ENCODE measurements at places on chromosomes 6 and 20.

- no peak for DNase-seq
Measured at GRCh38 chr6:113857556-113858479, 673 bp downstream of the MARCKS start.

GRCh38 chr6:63066055-63066704, 145.1 kb upstream of the FKBP1C start:
- DNase-seq = no peak

GRCh38 chr6:119517428-119517827, 167.9 kb upstream of the MAN1A1 start:
- DNase-seq = no peak

DNA sequence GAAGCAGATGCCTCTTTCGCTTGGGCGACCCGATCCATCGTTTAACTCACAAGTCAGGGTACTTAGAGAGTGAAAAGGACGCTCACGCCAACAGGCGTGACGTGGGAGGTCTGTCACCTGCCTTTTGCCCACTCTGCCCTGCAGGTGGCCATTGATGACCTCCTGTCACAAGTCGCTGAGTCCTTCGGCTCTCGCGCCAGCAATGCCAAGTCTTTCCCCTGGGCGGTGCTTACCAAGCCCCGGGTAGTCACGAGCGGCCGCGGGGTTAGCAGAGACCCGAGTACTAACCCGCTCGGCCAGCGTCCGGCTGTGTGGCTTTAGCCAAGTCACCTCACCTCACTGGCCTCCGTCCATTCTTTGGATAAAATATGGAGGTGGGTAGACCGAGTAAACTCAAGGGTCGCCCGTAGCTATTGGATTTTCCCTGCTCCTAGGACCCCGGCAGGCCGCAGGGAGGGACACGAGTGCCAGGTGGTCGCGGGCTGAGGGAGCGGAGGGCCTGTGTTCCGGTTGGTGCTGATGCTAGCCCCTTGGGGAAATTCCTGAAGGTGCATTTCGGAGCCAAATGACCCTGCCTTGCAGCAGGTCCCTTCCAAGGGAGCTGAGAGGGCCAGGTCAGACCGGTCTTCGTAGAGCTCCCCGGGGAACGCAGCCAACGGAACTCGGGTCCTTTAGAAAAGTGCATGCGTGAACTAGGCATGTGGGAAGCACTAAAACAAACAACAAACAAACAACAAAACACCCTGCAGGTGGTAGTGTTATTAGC, 668 bp downstream of the PKIB start:
- DNase-seq = no peak

DNA sequence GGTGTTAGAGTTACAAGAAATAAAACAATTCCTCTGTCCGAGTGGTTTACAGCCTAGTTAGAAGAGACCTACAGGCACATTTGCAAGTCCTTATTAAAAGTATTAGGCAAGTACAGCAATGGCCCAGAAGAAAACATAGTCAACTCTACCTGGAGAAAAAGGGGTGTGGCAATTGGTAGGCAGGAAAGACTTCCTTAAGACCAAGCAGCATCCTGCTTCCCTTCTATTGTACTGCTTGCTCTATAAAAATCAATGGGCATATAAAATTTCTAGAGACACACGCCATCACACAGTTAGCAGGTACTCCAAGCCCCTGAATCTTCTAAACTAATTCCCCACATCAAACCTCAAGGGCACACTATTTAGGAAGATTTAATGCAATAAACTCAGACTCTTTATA, 185.6 kb downstream of the ATXN1 start:
- no peak for DNase-seq

DNA sequence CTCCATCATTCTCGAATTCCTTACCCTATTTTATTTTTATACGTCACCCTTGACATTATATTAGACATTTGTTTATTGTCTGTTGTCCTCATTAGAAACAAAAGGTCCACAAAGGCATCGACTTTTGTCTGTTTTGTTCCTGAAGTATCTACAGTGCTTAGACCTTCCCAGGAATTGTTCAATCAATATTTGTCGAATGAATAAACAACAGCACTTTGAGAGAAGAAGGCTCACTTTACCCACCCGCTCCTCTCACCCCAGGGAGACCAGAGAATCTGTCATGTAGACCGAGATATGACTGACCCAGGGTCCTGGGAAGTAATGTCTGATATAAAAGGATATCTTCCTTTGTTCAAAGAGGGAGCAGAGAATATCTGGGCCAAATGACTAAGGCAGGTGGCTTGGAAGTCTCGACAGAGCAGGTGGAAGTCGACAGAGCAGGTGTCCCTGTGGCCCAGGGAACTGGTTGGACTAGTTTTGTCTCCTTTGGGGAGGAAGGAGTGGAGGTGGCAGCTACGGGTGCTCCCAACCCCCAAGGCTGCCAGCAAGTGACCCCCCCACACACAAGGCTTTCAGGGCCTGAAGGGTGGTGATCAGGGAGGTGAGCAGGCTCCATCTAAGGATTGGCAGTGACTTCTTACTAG, 14.8 kb upstream of the CHMP4B start:
- DNase-seq = no peak

- no peak for DNase-seq
Measured at GRCh38 chr20:25302596-25302995, 54.7 kb downstream of the PYGB start.

- DNase-seq = no peak
Measured at GRCh38 chr6:16273256-16273655, 34.9 kb downstream of the GMPR start.

- no peak for DNase-seq
Measured at GRCh38 chr6:11108726-11109125, 2.8 kb downstream of the ERVFRD-1 start.

DNA sequence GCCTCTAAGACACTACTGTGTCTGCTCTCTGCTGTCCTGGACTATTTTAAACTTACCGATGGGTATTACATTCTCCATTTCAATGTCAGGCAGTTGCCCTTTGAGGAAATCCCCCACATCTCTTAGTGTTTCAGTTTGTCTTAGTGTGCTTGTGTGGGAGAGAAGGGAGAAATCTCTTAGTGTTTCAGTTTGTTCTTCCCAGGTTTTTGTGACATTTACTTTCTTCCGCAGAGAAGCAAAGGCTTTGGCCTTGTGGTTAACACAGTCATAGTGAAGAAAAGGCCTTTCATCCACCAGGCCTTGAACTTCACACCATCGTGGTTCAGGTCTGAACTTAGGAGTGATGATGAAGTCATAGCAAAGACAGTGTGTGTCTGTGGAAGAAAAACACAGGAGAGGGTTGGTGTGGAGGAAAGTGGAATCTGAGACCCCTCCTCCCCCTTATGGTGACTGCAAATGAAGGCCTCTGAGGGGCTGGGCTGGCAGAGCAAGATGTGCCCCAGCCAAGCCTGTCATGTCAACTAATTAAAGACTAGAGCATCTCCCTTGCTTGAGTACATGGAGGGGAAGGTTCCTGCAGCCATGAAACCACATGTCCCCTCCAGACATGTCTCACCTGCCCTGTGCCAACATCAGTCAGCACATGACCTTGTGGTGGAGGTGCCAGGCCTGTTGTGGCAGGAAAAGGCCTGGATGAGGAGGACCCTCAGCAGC, 23.9 kb downstream of the RAET1L start:
- DNase-seq = no peak

- no peak for DNase-seq
Measured at GRCh38 chr6:107493158-107494057, 3.5 kb downstream of the SOBP start.

- DNase-seq = no peak
Measured at GRCh38 chr6:83827050-83827449, 26.1 kb upstream of the RIPPLY2 start.

DNA sequence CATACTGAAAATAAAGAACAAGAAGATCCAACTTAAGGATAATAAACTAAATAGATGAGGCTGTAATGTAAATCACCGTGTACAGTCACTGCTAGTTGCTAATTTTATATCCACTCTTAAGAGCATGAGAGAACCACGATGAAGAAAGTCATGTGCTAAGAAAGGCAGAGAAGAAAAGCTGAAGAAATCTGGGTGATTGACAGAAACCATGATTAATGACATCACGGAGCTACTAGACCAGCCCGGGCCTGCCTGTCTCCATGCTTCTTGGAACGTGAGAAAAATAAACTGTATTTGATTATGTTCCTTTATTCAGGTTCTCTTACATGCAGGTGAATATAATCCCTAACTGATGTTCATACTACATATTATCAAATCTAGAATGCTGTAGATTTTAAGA, 84.2 kb upstream of the E2F3 start:
- DNase-seq = no peak

DNA sequence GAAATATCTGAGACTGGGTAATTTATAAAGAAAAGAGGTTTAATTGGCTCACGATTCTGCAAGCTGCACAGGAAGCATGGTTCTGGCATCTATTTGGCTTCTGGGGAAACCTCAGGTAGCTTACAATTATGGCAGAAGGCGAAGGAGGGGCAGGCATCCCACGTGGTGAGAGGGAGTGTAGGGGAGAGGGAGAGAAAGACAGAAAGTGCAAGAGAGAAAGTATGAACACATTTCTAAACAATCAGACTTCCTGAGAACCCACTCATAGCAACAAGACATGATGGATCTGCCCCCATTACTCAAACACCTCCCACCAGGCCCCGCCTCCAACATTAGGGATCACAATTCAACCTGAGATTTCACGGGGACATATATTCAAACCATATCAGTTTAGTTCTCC, 107.4 kb downstream of the PERP start:
- DNase-seq = no peak

DNA sequence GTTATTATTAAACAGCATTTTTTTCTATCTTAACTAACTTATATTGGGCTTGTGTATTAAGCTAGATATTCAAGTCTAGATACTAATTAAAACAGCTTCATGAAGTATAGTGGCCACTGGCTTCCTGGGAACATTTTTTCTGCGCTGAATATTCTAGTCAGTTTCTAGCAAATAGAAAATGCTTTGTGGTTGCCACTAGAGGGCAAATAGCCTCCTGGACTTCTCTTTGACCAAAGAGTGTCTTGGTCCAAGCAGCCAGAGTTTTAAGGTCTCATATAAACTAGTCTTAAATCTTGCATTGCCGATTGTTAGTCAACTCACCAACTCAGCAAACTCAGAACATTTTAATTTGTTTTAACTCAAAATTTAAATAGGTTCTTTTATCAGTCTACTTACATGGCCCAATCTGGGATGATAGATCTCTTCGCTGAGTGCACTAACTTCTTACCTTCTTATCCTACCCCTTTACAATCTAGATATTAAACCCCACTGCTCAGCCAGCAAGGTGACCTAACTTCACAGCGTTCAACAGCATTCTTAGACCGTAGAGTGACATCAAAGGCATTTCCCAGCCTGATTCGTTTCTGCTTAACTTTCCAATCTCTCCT, 24.6 kb upstream of the ID4 start:
- no peak for DNase-seq

DNA sequence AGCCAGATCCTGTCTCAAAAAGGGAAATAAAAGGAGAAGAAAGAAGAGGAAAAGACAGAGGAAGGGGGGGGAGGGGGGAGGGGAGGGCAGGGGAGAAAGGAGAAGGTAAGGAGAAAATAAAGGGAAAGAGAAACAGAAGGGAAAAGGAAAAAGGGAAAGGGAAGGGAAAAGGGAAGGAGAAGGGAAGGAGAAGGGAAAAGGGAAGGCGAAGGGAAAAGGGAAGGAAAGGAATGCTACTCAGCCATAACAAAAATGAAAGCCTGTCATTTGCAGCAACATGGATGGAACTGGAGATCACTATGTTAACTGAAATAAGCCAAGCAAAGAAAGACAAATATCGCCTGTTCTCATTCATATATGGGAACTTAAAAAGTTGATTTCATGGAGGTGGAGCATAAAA, 22.3 kb downstream of the RBM24 start:
- no peak for DNase-seq

GRCh38 chr6:136012198-136012887, 160.8 kb downstream of the PDE7B start:
- DNase-seq = no peak

DNA sequence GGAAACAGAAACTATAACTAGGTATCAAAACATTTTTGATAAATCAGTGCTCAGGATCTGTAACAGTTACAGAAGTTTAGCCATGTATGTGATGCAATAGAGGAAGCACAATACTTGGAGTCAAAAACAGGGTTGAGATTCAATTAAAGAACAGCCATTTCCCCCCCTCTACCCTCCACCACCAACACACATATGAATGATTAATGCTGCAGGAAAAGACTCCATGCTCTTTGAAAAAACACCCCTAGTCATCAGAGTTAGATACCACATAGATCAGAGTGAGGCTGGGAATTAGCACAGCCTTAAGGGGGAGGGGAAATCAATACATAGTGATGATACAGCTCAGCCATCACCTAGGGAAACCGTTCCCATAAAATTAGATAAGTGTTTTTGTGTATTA, 108.9 kb upstream of the EMILIN3 start:
- DNase-seq = no peak

DNA sequence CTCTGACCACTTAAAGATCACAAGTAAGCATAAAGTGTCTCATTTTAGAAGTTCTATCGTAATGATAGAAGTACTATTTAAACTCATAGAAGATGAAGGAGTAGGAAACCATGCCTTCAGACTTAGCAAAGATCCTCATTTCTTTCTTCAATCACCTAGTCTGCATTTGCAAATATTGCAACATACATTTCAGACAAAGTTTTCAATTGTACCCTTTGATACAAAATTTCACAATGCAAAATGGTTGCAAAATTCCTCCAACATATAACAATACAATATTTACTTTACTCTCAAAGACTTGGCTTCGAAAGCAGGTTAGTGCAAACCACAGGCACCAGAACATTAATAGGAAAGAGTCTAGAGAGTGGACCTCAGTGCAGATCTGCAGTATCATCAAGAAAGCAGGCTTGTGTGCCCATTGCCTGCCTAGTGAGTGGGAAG, 16.1 kb upstream of the ROS1 start:
- no peak for DNase-seq

DNA sequence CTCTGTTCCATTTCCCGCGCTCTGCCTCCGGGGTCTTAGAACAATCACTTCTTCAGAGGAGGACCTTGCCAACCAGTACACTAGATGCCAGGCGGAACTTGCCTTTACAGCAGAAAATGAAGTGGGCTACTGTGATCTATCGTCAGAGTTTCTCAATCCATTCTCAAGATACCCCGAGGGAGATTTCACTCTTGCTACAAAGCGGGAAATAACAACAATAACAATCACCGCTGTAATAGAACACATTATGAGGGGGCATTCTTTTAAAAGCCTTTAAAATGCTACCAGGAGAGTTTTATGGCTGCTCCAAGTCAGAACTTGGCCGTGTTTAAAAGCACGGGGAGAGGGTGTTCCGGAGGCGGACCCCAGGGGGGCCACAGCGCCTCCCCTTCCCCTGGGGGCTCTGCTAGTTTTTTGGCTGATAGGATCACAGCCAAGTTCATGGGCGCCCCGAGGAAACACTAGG, 617.0 kb upstream of the AGPAT4 start:
- DNase-seq = no peak

- DNase-seq = no peak
Measured at GRCh38 chr20:45882469-45883099, 1.6 kb downstream of the ZSWIM1 start.

- DNase-seq = no peak
Measured at GRCh38 chr20:19527509-19527908, 230.5 kb upstream of the RIN2 start.
